Activated naive CD4-positive, alpha-beta T cell treated with anti-CD3 and anti-CD28 coated beads, Interleukin-2, amount 50 U/mL, for 72 hours (primary cell): ENCODE measurements at places on chromosomes 3 and 15. TPM values are rescaled to one million over a fixed set of nuclear protein-coding genes. Genes with fewer than 3 reads are reported as not detected.

SUSD5 gene
- total RNA-seq = not detected

DNA sequence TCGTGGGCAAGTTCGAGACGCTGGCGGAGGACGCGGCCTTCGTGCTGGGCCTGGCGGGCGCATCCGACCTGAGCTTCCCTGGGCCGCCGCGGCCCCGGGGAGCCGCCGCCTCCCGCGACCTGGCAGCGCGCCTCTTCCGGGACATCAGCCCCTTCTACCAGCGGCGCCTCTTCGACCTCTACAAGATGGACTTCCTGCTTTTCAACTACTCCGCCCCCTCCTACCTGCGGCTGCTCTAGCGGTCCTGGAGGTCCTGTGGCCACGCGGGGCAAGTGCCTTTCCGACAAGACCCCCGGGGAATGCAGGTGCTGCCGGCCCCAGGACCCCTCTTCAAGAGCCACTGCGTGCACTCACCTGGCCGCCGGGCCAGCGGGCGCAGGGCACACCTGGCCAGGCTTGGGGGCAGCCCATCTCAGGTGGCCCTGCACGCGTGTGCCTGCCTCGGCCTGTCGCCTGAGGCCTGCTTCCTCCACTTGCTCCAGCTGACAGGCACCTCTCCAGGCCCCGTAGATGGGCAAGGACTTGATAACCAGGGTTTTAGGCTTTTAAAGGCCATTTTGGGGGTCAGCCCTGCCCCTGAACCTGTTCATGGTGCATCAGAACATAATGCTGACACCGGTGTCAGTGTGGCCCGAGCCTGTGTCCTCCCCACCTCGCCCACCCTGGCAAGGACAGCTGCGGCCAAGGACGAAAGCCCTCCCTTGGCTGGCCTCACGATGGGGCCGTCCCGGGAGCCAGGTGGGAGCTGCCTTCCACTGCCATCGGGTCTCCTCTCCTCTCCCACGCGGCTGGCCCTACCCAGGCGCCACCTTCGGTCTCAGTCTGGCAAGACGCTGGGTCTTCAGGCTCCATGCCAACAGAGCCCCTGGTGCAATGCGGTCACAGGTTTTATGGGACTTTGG is 16.1 kb downstream of the C3orf22 start:
- no peak for DNase-seq

DNA sequence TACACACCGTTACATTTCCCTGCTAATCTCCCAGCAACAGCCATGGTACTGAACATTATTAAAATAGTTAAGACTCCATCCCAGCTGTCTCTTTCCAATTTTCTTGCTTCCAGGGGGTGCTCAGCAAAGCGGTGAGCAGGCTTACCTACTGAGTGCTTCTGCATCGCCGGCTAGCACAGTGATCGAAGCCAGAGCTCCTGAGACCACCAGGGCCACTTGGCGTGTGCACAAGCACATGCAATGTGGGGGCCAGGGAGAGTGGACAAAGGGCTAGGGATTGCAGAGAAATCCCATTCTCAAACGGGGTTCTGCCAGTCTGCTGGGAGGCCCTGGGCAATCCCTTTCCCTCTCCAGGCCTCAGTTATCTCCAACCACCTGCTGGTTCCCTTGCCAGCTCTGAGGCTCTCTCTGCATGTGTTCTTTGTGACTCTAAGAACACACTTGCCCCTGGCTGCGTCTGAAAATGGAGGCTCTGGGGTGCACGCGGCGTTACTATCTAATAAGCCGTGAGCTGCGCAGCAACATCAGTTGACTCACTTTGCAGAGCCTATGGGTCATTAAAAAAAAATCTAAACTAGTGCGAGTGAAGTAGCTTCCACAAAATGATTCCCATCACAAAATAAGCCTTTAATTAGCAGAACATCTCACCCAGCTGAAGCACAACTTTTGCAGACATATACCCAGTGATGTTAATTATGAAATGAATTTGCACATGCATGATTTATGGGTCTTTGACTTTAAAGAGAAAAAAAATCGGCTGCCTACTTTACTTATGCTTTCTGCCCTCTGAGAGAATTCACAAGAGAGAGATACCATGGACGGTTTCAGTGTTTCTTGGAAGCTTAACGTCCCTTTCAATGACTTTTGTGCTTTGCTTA is 271.5 kb downstream of the TLE3 start:
- DNase-seq = no peak

DNA sequence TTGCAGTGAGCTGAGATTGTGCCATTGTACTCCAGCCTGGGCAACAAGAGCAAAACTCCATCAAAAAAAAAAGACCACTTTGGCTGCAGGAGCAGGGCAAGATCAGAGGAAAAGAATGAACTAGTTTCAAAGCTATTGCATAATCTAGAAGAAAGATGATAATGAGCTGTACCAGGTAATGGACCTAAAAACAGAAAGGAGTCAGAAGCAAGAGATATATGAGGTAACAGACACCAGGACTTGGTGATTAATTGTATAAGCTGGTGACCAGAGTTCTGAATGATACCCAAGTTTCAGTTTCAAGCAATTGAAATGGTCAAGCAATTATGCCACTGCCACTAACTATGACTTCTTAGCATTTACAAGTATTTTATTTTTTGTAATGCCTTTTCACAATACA is 2.9 kb downstream of the POLQ start:
- no peak for DNase-seq

GRCh38 chr15:41556677-41557076 is 2.3 kb upstream of the TYRO3 start:
- no peak for DNase-seq
